ENCODE measurements at places on chromosomes 7 and 10.

DNA sequence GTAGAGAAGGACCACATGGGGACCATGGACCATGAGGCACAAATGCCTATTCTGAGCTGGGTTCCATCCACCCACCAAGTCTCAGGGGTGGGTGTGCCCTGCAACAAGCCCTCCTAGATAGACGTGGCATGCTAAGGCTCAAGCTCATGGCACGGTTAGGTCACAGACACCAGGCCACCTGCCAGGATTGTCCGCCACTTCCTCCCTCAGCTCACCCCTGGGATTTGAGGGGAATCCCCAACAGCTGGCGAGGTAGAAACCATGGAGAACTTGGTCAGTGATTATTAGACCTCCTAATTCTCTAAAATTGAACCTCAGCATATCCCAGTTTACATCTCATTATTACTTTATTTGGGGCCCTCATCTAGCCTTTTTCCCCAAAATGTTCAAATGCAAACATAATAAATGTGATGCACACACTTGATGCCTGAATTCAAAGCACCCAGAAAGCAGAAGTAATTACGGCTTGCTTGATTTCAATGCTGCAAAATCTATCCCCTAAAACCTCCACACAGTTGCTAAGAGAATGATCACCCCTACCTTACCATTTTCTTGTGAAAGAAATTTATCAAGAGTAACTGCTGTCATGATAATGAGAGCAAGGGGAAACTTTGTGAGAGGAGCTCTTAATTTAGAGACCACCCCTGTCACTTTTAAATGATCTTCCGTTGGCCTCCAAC is 366.6 kb upstream of the PFKP start:
- DNase-seq, result no peak

DNA sequence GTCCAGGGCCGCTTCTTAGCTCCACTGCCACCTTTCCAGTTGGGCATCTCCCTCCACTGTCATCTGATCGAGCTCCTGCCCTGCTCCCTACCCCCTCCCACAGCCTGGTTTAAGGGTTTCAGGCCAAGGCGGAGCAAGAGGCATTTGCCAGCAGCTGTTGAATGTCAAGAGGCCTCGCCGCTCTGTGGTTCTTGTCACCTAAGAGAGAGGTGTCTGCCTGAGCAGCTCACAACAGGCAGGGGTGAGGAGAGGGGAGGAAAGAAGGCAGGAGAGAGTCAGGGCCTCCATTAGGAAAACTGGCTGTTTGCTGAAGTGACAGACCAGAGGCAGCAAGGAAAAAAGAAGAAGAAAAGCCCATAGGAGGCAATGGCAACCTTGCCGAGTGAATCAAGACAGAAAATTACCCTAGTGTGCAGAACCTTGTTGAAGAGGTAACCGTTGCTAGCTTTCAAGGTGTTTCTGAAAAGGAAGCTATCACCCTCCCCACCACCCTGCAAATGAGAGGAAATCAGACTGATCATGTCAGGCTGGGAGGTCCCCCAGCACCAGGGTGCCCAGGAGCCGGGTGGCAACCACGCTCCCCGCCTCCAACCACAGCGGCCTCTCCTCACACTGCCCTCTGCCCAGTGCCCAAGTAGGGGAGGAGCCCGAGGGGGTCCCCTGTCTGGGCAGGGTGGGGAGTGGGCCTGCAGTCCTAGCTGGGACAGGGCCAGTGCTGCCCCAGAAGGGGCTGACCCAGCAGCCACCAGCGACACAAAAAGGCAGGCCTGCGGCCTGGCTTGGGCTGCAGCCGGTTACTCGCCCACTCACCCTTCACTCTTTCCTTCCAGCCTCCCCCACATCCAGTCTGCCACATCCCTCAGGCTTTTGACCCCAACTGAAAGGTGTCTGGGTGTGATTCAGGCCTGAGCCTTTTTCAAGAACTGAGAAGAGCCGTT is 7.1 kb downstream of the GATA3 start:
- DNase-seq, result no peak

DNA sequence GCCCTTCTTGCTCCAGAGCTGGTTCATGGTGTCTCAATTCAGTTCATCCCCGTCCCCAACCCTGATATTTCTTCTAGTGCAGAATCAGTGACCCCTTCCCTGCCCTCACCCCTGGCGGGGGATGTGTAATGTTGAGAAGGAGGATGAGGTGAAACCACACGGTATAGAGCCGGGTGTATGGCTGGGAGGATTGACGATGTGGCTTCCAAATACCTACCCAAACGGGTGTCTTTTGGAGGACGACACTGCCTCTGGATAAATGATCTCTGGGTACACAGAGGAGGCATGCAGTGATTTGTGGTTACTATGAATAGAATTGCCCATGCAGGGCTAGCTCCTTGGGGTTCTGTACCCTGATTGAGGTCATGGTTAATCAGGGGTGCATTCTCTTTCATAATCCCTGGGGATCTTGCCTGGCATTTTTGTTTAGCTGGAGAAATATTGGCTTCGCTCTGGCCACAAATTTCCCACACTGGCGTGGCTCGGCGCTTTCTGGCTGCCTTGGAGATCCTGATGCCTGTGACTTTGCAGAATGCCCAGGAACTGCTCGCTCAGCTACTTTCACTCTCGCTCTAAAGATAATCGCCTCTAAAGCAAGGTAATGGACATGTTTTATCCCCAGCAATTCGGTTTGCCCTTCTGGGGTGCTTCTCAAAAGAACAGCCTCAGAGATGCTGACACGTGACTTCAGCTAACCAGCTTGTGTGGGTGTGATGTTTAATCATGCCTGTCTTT is 89.2 kb downstream of the RBM20 start:
- DNase-seq, result no peak

DNA sequence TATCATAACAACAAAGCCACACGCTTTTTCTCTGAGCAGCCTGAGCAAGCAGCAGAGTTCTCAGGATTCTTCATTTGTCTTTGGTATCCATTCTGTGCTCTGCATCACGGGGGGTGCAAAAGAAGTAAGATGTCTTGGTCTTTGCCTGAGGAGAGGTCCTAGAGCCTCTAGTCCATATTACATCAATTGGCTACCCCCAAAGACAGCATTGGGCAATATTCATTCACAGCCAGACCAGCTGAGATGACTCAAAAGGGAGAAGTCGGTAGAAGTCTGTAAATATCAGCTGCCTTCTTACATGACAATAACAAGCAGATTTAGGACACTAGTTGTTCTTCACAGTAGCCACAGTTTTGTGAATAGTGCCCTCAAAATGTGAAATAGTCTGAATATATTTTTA is 66.6 kb downstream of the FZD1 start:
- no peak for DNase-seq

DNA sequence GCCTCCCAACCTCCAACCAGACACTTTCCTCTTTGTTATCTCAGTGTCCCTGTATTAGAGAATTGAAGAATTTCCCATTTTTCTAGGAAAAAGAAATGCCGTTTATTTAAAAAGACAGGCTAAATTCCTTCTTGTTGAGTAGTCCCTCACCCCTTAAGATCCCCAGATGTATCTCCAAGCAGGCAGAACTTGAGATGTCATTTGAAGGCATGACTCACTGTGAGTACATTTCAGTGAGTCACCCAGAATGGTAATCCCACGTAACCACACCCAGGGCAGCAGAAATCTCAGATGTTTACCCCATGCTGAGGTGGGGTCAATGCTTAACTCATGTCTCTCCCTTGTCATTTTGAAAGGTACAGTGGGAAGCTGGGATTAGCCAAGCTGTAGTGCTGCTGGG is 4.4 kb downstream of the ZNF655 start:
- DNase-seq, result no peak

GRCh38 chr10:113128450-113129070 is 178.5 kb downstream of the TCF7L2 start:
- no peak for DNase-seq

- DNase-seq, result no peak
These were observed 756.1 kb downstream of the GRID1 start for GRCh38 chr10:85610381-85611092.

DNA sequence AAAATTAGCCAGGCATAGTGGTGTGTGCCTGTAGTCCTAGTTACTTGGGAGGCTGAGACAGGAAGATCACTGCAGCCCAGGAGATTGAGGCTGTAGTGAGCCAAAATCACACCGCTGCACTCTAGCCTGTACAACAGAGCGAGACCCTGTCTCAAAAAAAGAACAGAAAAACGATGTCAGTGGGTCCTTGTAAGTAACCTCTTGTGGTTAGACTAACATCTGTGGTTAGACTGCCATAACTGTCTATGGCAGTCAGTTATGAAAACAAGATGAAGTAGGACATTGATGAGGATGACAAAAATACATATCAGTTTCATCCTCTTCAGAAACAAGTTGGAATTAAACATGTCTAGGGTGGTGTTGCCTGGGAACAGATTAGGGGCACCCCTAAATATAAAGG is 53.3 kb downstream of the AKAP9 start:
- no peak for DNase-seq
